ENCODE measurements at places on chromosomes 3 and 15.

DNA sequence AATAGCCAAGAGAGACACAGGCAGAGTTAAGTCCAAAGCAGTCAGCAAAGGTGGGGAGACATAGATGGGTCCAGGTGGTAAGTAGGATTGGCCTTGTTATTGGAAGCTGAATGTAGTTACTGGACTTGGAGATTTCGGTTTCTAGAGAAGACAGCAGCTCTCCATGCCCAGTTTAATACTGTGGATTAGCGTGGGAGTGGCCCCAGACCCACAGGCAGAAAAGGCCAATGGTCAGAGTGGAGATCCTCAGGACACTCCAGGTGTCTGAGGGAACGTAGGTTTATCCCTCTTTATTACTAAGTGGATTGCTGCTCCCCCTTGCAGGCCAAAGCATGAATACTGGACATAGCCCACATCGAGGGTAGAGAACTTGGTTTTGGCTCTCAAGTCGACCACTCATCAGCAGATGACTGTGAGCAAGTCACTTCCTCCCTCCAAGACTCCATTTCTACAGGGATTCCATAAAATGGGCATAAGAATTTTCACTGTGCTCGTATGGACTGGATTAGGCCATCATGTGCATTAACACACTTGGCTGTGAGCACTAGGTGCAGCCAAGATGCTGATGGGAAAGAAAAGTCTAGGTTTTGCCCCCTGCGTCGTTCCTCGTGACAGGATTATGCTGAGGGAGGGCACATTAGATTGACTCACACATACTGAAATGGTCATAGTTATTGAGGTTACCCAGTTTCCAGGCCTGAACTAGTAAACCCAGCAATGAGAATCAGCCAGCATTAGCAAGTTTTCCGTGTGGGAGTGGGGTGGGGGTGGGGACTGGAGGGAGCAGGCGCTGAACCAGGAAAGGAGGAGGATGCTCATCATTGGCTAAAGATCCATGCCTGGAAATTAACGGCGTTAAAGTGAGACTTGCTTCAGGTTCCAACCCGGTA is 225.2 kb upstream of the TPRG1 start:
- no peak for DNase-seq

- DNase-seq = no peak
These were observed 75.4 kb upstream of the ROBO1 start for GRCh38 chr3:79843180-79843579.

GRCh38 chr3:110814170-110815007 is 257.2 kb upstream of the NECTIN3 start:
- DNase-seq = no peak

DNA sequence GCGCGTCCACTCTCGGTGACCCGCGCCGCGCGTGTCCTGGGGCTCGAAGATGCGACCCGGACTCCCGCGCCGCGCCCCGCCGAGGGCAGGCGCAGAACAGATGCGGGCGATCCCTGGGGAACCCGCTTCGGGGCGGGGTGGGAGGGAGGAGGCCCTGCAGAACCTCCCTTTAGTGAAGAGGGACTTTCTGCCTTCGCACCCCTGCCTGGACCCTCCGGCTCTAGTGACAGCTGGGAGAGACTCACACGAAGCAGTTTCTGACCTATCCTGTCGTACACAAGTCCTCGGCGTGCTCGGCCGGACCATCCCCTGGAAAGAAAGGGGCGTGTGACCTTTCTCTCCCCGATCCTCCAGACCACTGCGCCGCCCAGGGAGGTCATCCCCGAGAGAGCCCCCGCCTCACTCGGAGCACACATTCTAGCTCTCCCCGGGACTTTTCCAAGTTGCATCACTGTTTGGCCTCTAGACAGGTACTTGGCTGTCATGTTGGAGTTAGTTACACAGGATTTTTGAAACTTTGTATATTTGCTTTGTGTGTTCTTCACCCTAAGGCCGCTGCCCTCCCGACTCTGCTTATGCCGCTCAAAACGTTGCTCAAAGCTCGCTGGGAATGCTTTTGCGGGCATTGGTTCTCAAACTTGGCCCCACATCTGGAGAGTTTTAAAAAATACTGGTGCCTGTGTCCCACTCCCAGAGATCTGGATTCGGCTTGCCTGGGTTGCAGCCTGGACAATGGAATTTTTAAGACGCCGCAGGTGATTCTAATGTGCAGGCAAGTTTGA is 582 bp downstream of the CGNL1 start:
- DNase-seq = no peak

GRCh38 chr3:78781351-78781750 is 986.4 kb downstream of the ROBO1 start:
- DNase-seq = no peak

DNA sequence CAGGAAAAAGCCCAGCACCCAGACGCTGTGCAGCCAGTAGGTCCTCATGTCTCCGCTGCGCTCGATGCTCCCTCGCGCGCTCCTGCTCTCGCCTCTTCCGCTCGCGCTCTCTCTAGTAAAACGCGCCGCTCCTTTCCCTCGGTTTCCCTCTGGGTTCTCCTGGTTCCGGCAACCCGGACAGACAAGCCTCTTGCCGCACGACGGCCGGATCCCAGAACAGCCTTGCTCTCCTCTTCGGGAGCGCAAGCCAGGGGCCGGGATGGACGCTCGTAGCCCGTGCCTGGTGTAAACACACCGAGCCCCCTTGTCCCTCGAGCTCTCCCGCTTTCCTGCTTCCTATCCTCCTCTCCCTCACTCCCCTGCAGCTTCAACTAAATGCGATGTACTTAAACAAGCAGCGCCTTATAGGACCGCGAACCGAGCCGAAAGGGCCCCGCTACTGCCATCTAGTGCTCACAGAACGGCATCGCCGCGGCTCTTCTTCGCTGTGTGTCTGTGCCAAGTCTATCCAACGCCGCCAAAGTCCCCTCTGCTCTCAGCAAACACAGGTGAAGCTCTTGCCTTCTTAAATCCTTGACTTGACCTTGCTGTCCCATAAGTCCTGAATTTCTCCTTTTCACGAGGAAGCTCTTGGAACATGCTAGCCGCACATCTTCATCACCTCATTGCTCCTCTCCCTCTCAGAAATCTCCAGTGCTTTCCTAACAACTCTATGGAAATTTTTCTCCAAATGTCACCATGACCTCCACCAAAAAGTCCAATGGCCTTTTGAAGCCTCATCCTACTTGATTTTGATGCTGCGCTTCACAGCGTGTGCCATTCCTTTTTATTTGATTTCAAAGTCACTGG is 1037.2 kb downstream of the IGSF11 start:
- DNase-seq = no peak

DNA sequence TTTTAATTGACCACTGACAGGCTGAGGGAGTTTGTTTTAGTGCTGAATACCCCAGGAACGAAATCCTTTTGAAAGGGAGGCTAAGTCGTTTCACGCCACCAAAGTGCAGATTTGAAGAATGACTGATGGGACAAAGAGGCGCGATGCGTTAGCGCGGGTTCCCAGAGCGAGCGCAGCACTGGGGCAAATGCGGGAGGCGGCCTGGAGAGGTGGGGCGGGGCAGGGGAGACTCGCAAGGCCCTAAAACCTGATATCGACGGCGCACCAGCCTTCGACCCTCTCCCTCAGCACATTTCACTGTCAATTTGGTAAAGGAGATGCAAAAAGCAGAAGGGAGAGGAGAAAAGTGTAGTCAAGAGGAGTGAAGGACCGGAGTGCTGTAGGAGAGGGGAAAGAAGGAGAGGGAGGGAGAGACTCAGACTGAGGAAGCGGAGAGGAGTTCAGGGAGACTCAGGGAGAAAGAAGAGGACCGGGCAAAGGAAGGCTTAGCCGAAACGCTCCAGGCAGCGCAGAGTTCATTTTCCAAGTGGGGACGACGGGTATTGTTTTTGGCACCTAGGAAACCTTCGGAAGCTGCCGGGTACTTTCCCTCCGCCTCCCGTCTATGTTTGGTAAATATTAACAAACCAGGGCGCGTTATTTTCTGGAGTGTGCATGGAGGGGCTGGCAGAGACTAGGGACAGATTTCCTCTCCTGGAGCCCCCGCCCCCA is 3.8 kb upstream of the FOXB1 start:
- DNase-seq = no peak

GRCh38 chr3:117837391-117837790 is 1127.8 kb downstream of the TUSC7 start:
- no peak for DNase-seq

- no peak for DNase-seq
These were observed 6.6 kb downstream of the OXTR start for GRCh38 chr3:8762607-8763377.

GRCh38 chr3:146092230-146092629 is 68.8 kb downstream of the PLOD2 start:
- DNase-seq = no peak

DNA sequence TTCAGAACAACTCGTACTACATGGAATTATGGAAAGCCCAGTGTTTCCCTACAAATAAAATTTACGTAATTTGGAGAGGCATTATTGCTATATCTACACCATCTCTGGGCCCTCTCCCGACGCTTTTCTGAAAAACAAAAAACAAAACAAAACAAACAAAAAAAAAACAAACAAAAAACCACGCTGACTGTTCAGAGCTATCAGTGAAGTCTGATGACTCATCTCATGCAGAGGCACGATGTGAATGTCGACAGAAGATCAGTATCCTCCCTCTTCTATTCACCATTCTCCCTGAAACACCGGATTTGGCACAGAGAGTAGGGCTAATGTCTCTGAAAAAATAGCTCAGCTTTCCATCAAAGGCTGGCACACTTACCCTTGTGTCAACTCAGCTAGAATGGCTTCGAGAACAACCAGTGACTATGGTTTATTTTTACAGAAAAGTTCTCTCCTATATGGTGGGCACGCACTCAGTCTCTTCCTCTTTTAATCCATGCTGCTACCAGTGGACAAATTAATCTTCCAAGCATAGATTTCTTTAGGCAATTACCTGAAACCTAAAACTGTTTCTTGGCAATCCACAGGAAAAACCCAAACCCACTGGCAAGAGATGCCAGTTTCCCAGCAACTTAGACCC is 1.5 kb downstream of the CRBN start:
- no peak for DNase-seq

- DNase-seq = no peak
These were observed 130.0 kb upstream of the IL12A start for GRCh38 chr3:159858650-159859049.

GRCh38 chr3:186097663-186098451 is 11.0 kb downstream of the ETV5 start:
- DNase-seq = no peak

GRCh38 chr3:189342811-189343210 is 171.0 kb downstream of the TPRG1 start:
- DNase-seq = no peak

DNA sequence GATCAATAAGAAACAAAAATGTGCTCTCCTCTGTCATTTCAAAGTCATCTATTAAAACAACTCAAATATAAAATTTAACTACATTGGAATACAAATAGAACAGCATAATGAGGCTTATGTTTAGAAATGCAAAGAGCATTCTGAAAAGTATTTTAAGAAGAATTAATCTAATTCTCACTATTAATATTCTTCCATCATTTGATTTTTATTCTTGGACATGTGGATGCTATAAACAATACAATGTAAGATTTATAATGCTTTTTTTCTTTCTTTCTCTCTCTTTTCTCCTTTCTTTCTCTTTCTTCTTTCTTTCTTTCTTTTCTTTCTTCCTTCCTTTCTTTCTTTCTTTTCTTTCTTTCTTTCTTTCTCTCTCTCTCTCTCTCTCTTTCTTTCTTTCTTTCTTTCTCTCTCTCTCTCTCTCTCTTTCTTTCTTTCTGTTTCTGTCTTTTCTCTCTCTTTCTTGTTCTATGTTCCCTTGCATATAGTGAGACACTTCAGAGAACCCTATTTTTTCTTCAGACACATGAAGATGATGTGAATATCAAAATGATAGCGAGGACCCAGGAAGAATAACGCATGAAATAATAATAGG is 32.6 kb upstream of the MEIS2 start:
- DNase-seq = no peak

GRCh38 chr3:126436826-126437717 is 38.6 kb downstream of the ZXDC start:
- DNase-seq = no peak

GRCh38 chr15:90087454-90088154 is 14.7 kb downstream of the IDH2 start:
- DNase-seq = no peak

GRCh38 chr3:127427666-127428065 is 139.8 kb upstream of the PRR20G start:
- DNase-seq = no peak

GRCh38 chr3:174219738-174220137 is 639.4 kb upstream of the NAALADL2 start:
- no peak for DNase-seq

DNA sequence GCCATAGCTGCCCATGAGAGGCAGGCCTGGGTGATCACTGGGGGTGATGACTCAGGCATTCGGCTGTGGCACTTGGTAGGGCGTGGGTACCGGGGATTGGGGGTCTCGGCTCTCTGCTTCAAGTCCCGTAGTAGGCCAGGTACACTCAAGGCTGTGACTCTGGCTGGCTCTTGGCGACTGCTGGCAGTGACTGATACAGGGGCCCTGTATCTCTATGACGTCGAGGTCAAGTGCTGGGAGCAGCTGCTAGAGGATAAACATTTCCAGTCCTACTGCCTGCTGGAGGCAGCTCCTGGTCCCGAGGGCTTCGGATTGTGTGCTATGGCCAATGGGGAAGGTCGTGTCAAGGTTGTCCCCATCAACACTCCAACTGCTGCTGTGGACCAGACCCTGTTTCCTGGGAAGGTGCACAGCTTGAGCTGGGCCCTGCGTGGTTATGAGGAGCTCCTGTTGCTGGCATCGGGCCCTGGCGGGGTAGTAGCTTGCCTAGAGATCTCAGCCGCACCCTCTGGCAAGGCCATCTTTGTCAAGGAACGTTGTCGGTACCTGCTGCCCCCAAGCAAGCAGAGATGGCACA is 5.3 kb downstream of the WDR6 start:
- DNase-seq = no peak

GRCh38 chr3:113532698-113533533 is 561 bp downstream of the SIDT1 start:
- DNase-seq = peak; percentile 43

GRCh38 chr3:101216710-101217465 is 103.5 kb downstream of the IMPG2 start:
- DNase-seq = no peak

GRCh38 chr15:58064980-58065444 is 499 bp downstream of the ALDH1A2 start:
- no peak for DNase-seq

GRCh38 chr3:110743202-110743601 is 328.4 kb upstream of the NECTIN3 start:
- DNase-seq = no peak

GRCh38 chr3:128503164-128503651 is 10.2 kb upstream of the GATA2 start:
- DNase-seq = no peak

GRCh38 chr3:99551520-99551919 is 86.9 kb upstream of the COL8A1 start:
- no peak for DNase-seq

- no peak for DNase-seq
These were observed 143.4 kb upstream of the RASGRP1 start for GRCh38 chr15:38707802-38708671.
